ENCODE measurements at places on chromosomes 12 and 14. TPM values are rescaled to one million over a fixed set of nuclear protein-coding genes. Genes with fewer than 3 reads are reported as not detected.
A peak's percentile ranks its signal among the peaks of the same experiment; 100 is the strongest.

DNA sequence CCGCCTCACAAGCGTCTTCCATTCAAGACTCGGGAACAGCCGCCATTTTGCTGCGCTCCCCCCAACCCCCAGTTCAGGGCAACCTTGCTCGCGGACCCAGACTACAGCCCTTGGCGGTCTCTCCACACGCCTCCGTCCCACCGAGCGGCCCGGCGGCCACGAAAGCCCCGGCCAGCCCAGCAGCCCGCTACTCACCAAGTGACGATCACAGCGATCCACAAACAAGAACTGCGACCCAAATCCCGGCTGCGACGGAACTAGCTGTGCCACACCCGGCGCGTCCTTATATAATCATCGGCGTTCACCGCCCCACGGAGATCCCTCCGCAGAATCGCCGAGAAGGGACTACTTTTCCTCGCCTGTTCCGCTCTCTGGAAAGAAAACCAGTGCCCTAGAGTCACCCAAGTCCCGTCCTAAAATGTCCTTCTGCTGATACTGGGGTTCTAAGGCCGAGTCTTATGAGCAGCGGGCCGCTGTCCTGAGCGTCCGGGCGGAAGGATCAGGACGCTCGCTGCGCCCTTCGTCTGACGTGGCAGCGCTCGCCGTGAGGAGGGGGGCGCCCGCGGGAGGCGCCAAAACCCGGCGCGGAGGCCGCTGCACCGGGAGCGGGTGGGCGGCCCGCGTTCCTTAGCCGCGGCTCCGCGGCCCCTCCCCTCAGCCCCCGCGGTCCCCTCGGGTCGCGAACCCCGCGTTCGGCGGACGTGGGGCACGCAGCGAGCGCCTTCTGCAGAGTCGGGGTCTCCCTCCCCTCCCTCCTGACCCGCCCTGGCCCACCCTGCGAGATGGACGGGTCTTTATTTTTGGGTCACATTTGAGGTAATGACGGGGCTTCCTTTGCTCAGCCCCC, at the start of gene UBC:
Gene UBC, minus strand, starts transcription at position 259 of the 847 bp plus-strand sequence. CDS start 879 bp downstream, outside the sequence.
- DNase-seq, result peak; percentile 97

GRCh38 chr14:76591266-76591665, 170.0 kb upstream of the VASH1 start:
- no peak for DNase-seq

- DNase-seq, result no peak
These were observed 1.1 kb upstream of the SENP1 start for GRCh38 chr12:48106681-48107613.

- no peak for DNase-seq
These were observed 83.3 kb downstream of the PLXNC1 start for GRCh38 chr12:94231709-94232108.

DNA sequence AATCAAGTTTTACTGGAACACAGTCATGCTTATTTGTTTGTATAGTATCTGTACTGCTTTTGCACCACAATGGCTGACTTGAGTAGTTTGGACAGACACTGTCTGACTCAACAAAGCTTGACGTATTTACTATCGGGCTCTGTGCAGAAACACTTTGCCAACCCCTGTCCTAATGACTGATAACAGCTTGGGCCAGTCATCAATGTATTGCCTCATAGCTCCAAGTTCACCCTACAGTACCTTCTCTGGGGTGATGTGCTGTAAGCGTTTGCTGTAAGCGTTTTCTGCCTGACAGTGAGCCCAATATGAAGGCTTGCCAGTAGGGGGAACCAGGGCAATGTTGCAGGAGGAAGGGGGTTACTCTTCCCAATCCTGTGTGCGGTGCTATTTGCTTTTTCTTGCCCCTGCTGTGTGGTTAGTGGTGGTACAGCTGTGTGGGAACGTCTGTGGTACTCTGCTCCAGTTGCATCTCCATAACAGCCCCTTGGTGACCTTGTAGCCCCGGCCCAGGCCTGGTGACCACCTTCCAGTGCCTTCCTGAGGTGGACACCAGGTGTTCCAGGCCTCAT, 5.4 kb upstream of the CCDC177 start:
- DNase-seq, result peak; percentile 99

- no peak for DNase-seq
These were observed 463.6 kb downstream of the NRXN3 start for GRCh38 chr14:78633752-78634151.

- DNase-seq, result peak; percentile 70
These were observed 95.1 kb downstream of the CAND1 start for GRCh38 chr12:67364228-67364627.

GRCh38 chr14:105858676-105859025, 332.3 kb downstream of the TMEM121 start:
- DNase-seq, result no peak

- DNase-seq, result no peak
These were observed 139.0 kb downstream of the SYNE2 start for GRCh38 chr14:63991833-63992232.

CCDC177 gene
- total RNA-seq, result not detected

DNA sequence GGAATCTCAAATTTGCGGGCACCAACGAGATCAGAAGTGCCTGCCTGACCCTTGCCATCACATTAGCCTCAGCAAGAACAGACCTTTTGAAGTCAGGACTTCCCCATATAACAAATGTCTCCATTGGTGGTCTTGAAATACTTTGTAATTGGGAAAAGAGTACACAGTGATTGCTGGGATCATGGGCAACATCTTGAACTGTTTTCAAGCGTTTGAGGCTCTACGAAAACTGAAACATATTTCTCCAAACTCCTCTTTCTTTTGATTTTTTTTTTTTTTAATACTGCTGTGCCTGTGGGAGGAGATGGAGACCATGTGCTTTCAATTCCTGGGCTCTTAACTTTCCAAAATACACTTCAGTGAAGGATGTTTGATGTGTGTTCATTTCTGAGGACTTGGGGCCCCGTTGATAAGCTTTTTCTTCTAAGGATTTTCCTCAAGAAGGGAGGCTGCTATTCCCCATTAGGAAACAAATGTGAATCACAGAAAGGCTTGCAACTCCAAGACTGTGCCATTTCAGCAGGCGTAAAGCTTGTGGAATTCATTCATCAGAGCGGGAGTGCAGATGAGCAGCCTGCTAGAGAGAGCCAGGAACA, 94.5 kb downstream of the TMEM132C start:
- DNase-seq, result no peak

Measured in fibroblast of the aortic adventitia (primary cell).